Epithelial cell of esophagus (primary cell): ENCODE measurements at places on chromosomes 1 and 21.
A peak's percentile ranks its signal among the peaks of the same experiment; 100 is the strongest.

GRCh38 chr1:20497506-20497905 is 10.4 kb downstream of the MUL1 start:
- DNase-seq: no peak

DNA sequence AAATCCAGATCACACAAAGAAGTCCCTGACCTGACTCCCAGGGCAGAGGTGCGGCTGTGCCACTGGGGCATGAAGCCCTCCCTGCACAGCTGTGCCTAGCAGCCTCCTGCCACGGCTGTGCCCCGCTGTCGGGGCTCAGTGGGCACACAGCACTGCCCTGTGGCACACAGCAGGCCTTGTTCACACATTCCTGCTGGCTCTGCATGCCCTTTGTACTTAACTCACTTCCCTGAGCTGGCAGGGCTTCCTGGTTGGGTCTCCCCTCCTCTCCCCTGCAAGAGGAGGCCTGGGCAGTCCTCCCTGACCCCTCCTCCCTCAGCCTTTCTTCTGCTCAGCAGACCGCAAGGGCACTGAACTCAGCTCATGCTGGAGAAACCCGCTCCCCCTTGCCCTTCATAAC is 14.8 kb downstream of the LHX4 start:
- DNase-seq: no peak

GRCh38 chr1:7303554-7304317 is 467.4 kb upstream of the VAMP3 start:
- no peak for DNase-seq

DNA sequence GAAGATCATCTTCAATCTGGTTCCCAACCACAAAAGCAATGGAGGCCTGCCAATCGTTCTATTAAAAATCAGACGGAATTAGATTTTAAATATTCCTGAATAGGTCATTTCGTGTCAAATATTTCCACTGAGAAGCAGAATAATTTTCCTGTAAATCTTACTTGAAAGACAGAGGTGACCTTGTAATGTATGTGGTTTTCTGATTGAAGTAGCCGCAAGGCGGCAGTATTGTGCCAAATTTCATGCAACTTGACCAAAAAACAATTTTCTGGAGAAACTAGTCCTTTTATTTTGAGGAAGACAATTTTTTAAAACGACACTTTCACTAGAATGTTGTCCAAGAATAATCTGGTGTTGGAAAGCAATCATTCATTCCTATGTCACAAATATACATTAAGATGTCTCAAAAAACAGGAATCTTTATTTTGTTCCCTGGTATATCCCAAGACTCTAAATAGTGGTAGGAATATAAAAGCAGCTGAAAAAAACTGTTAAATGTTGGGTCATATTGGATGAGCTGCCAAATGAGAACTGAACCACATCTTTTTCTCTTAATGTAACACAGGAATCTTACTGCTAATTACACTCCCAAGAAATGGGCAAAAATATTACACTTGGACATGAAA is 33.6 kb downstream of the SPAG17 start:
- peak; percentile 67 for DNase-seq

- no peak for DNase-seq
Observed at GRCh38 chr1:212486619-212486975, 53.9 kb downstream of the NENF start.

GRCh38 chr1:121471523-121471922 is 286.7 kb downstream of the SRGAP2C start:
- DNase-seq: no peak

DNA sequence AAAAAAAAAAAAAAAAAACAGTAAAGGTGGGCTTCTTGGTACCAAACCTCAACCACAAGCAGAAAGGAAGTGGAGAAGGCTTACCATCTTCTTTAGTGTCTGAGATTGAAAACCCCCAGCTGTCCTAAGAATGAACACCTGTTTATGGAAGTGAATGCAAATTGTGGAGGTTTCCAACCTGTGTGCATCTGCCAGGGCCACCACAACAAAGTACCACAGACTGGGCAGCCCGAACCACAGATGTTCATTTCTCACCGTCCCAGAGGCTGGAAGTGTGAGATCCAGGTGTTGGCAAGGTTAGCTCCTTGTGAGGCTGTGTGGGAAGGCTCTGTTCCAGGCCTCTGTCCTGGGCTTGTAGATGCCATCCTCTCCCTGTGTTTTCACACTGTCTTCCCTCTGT is 348.7 kb downstream of the SETD4 start:
- no peak for DNase-seq

DNA sequence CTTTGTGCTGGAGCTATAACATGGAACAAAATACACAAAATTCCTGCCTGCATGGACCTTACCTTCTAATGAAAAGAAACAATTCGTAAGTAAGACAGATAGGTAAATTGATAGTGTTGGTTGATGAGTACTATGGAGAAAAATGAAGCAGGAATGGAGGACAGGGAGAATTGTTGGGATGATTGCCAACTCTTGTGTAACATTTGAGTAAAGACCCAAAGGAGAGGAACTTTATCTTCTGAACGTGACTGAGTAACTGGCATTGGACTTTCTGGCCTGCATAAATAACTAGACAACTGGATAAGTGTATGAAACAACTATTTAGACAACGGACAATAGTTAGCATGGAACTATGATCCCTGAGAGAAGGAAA is 6.8 kb upstream of the EFCAB14 start:
- DNase-seq: peak; percentile 87

GRCh38 chr1:224375059-224375458 is 18.4 kb downstream of the CNIH4 start:
- DNase-seq: no peak

GRCh38 chr1:109399326-109399957 is 1.7 kb upstream of the SORT1 start:
- peak; percentile 70 for DNase-seq

DNA sequence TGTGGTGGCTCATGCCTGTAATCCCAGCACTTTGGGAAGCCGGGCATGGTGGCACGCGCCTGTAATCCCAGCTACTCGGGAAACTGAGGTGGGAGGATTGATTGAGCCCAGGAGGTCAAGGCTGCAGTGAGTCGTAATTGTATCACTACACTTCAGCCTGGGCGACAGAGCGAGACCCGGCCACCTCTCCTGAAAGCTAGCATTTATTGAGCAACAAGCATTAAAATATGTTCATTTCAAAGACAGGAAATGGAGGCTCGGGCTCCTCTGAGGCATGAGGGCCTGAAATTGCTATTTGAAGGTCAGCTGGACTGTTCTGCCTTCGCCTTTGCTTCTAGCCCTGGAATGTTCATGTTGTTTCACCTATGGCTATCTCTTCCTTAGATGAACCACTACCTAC is 34.5 kb downstream of the SPATA21 start:
- DNase-seq: no peak
